Nucleus accumbens (tissue), 56 donors: ENCODE measurements at places on chromosomes 1 and 21.

DNA sequence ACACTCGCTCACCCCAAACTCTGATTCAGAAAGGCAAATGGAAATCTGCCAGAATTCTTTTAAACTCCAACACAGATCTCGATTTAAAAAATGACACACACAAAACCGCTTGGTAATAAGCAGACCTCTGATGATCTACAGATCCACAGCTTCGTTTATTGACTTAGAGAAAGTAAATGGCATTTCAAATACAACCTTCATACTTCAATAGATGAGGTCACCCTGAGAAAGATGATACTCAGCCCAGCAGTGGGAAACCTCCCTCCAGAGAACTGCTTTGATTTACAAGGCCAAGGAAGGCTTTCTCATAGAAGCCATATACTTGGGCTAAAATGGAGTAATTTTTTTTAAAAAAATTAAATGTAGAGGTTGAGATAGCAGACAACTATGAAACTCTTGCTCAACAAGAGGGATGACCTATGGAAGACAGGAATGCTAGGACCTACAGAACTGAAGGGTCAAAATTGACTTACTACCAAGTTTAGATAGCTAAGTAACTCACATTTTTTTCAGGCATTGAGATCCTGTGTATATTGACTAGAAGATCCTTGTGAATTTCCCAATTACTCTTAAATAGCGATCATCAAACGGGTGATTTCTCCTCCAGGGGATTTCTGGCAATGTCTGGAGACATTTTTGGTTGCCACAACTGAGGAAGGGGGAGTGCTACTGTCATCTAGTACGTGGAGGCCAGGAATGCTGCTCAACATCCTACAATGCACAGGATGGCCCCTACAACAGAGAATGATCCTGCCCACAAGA lies 143.9 kb downstream of the CLIC6 start:
- no peak for DNase-seq

DNA sequence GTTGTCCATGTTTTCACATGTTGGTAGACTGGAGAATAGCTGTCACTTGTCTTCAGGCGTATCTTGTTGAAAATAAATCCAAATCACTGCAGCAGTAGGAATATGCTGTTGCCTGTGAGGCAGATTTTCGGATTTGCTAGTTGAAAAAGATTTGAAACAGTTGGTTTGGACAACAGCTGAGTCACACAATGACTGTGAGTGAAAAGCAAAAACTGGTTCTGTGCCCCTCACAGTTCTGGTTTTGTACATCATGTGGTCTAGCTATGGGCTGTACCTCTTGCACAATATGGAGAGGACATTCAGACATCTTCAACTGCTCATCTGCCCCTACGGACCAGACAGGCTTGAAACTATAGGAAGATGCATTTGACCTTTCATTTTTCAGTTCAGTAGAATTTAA lies 1.8 kb downstream of the ARF1 start:
- DNase-seq = no peak

GRCh38 chr1:190102757-190103326 lies 374.8 kb downstream of the BRINP3 start:
- DNase-seq = no peak

DNA sequence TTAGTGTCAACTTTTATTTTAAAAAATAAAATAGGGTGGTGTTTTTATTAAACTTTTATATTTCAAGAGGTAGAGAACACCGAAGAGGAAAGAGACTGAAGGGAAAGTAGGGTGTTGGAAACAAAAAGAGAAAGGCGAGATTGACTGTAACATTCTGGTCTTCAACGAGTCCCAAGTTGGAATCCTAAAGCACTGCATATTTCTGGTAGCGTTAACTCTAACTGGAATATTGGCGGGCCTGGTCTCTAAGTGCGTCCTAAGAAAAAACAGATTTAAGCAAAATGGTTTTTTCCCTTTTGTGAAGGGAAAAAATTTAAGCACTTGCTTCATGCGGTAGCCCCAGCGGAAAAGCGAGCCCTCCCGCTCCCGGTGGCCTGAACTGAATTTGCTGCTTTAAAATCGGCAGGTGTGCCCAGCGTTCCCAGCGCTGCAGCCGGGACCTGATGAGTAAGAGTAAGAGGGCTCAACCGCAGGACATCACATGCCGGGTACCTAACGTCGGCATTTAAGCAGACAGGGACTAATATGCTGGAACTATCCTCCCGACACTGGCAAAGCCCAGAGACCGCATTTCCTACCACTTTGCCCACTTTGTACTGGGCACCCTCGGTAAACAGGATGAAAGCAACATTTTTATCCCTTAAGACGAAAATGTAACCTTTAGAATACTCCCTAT lies 30.5 kb upstream of the NFIA start:
- no peak for DNase-seq
